ENCODE measurements at places on chromosomes 2 and 18. TPM values are rescaled to one million over a fixed set of nuclear protein-coding genes. Genes with fewer than 3 reads are reported as not detected.

Gene MDH1B
- total RNA-seq, result 1.6 TPM

Gene RGPD3
- 0.19 TPM for total RNA-seq

Gene TET3
- 6.0 TPM for total RNA-seq

Gene IL36G
- 0.10 TPM for total RNA-seq

Gene GCFC2
- total RNA-seq, result 18.5 TPM

Gene MROH2A
- total RNA-seq, result 0.10 TPM

Gene DPP4
- 0.76 TPM for total RNA-seq

Gene SKOR2
- total RNA-seq, result not detected

Gene FAP
- total RNA-seq, result not detected

Gene COL3A1
- 0.27 TPM for total RNA-seq

Gene ABCG5
- not detected for total RNA-seq

Gene DTNA
- 0.98 TPM for total RNA-seq

Gene ATP6V1B1
- 2.3 TPM for total RNA-seq

Gene AKAIN1
- not detected for total RNA-seq

Gene SERPINB3
- 0.26 TPM for total RNA-seq

Gene AQP12A
- not detected for total RNA-seq

Gene COL5A2
- 87.6 TPM for total RNA-seq

Gene NT5C1B
- total RNA-seq, result not detected

Gene ASNSD1
- 34.4 TPM for total RNA-seq

Gene CFAP65
- 0.14 TPM for total RNA-seq

Gene IKZF2
- 0.11 TPM for total RNA-seq

Gene CHCHD5
- 60.3 TPM for total RNA-seq

Gene ASB3
- 16.1 TPM for total RNA-seq

Gene COL4A4
- total RNA-seq, result 1.2 TPM

Gene NOSTRIN
- 1.6 TPM for total RNA-seq

Gene ARHGAP15
- total RNA-seq, result not detected

Gene IL1B
- 0.18 TPM for total RNA-seq

Gene POTEC
- not detected for total RNA-seq
